ENCODE measurements at places on chromosomes 5 and 9.

- no peak for DNase-seq
Observed at GRCh38 chr9:97772145-97772544, 75.0 kb upstream of the XPA start.

- peak; percentile 5 for DNase-seq
Observed at GRCh38 chr9:14813336-14814248, 91.1 kb upstream of the CER1 start.

DNA sequence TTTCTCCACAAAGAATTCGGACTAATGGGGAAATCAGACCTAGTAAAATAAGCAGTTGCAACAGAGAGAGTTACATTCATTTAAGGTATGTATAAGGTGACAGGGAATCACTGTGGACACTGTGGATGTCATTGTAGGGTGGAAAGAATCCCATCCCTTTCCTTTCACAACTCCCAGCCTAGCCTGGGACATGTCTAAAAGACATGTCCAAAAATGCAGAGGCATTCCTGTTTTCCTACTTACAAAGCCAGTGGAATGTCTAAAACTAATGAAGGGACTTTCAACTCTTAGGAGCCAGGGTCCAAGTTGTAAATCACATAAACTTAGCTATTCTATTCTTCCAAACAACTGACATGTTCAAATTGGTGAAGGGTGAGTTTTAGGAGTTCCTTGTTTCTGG is 511.0 kb downstream of the PRELID2 start:
- no peak for DNase-seq

GRCh38 chr5:115424446-115424845 is 120.1 kb downstream of the FEM1C start:
- no peak for DNase-seq

DNA sequence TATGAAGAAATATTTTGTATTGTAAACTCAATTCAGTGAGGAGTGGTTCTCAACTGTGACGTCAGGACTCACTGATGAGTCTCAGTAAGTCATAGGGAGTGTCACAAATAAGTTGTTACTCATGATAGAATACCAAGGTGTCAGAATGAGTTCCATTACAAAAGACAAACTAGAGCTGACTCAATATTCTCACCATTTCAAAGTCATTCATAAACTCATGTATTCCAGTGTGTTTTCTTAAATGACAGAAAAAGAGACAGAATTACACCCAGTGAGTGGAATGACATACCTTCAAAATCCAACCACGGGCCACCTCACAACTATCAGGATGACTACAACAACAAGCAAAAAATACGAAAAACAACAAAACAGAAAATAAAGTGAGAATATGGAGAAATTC is 321.5 kb downstream of the ENC1 start:
- DNase-seq: no peak

GRCh38 chr9:100269656-100270055 is 83.1 kb downstream of the TEX10 start:
- DNase-seq: no peak

DNA sequence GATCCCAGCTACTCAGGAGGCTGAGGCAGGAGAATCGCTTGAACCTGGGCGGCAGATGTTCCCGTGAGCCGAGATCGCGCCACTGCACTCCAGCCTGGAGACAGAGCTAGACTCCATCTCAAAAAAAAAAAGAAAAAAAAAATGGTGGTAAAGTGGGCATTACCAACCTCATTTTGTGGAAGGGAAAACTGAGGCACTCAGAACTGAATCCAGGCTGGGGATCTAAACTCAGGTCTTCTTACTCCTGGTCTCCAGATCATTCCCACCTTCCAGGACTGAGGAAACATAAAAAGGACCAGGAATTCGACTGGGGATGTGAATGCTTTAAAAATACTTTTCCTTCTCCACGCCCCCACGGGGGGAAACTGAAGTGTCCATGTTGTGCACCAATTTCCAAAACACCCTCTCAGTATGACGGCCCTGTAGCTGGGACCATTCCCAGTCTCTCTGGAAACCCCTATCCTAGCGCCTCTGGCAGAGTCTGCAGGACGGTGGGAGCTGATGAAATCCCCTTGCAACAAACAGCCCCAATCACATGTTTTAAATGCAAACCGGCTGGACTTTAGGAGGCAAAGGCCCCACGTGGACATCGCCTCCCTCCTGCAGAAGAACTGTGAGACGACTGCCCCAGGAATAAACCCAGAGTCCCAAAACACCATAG is 8.9 kb upstream of the AKNA start:
- peak; percentile 43 for DNase-seq

- DNase-seq: no peak
Observed at GRCh38 chr5:151648988-151649387, 37.7 kb downstream of the SPARC start.

- no peak for DNase-seq
Observed at GRCh38 chr9:129542741-129543140, 78.2 kb downstream of the C9orf50 start.

- DNase-seq: no peak
Observed at GRCh38 chr5:124454081-124454480, 292.4 kb downstream of the ZNF608 start.

DNA sequence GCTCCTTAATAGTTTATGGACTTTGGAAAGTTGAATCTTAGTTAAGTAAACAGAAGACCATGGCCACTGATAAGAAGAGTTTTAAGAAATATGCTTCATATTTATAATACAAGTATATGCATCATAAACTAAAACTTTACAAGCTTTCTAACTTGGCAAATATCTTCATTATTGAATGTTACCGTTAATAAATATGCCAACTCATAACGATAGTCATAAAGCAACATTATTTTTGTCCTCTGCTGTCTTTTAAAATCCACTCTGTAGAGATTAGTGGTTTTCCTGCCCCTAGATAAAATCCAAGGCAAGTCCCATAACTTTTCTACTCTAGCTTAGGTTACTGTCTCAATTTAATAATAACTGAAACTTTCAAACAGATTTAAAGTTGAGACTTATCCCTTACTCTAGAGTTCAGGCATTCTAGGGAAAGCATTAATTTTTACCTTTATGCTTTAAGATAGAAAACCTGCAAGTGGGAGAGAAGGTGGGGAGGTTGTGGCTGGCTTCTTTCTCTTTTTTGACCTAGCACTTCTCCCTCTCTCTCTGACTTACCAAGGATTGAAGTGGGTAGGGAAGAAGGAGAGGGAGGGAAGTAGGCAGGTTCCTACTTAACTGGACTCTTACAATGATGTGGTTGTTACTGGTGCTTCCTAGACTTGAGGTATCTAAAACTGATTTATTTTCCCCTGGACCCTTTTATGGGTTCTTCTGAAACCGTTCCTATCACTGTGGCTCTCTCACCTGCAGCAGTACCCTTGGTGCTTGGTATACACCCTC is 29.6 kb downstream of the RNF145 start:
- no peak for DNase-seq

GRCh38 chr5:173973616-173973969 is 15.4 kb upstream of the C5orf47 start:
- DNase-seq: no peak

- DNase-seq: no peak
Observed at GRCh38 chr9:121277518-121278295, 9.7 kb downstream of the GSN start.

- no peak for DNase-seq
Observed at GRCh38 chr5:32255540-32255900, 57.2 kb downstream of the MTMR12 start.

DNA sequence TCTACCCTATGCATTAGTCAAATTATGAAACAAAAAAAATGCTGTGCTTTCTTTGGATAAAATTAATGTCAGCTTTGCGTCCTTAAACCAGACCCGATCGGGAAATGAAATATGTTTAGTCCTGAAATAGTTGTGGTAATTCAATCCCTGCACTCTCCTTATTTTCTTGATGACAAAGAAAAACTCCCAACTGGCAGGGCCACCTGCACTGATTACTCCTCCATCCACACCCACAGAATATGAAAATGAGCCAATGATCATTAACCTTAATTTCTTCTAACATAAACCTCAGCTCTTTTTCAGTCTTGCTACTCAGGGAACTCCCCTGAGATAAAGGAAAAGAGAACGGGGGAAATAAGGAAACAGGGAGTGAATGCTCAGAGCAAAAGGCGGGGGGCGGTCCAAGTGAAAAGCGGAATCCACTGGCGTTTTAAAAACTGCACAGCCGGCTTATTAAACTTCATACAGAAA is 245.3 kb downstream of the BNC2 start:
- DNase-seq: no peak

- DNase-seq: no peak
Observed at GRCh38 chr5:106677057-106677456, 993.7 kb downstream of the EFNA5 start.

- no peak for DNase-seq
Observed at GRCh38 chr9:34971146-34971811, 13.2 kb downstream of the PHF24 start.

DNA sequence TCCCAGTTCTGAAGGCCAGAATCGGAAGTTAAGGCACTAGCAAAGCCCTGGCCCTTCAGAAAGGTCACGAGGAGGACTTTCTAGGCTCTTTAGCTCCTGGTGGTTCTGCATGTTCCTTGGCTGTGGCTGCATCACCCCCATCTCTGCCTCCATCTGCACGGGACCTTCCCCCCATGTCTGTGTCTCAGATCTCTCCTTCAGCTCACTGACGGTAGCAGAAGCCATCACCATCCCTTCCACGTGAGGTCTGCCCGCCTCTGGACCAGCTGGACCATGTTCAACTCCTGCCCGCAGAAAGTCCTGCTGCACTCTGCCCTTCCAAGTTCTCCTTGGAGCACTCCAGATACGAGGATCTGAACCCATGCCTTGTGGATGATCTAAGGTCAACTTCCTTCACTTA is 242.9 kb upstream of the IRX1 start:
- no peak for DNase-seq

DNA sequence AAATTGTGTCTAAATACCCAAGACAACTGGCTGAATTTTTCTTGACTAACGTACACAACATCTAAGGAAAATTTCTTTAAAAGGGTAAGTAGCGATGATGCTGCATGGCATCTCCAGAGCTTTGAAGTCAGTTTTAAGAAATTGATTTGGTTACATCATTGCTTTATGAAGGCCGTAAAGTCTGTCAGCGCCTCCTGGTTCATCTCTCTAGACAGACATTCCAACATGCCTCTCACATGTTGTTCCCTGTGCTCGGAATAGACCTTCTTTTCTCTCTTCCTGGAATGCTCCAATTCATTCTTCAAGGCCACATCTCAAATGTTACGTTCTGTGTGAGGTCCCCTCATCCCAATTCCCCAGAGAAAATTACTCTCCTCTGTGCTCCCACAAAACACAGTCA is 108.7 kb upstream of the SSBP2 start:
- no peak for DNase-seq

DNA sequence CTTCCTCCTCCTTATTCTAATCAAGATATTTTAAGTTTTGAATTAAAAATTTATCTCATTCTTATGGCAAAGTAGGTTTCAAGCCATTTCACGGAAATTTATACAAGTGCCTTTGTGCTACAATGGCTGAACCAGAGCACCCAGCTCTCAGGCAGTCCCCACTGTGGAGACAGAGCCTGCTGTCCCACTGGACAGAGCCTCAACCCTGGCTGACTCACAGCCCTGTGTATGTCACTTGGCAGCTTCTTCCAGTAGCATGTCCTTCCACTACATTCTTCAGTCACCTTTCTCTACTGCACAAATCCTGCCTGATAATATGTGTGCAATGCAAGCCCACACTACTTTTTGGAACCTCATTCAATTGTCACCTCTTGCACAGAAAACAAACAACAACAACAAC is 253.1 kb downstream of the PDE4D start:
- no peak for DNase-seq

GRCh38 chr9:27632254-27632653 is 59.0 kb upstream of the C9orf72 start:
- DNase-seq: no peak

GRCh38 chr9:86178503-86178902 is 79.1 kb upstream of the GOLM1 start:
- DNase-seq: no peak

DNA sequence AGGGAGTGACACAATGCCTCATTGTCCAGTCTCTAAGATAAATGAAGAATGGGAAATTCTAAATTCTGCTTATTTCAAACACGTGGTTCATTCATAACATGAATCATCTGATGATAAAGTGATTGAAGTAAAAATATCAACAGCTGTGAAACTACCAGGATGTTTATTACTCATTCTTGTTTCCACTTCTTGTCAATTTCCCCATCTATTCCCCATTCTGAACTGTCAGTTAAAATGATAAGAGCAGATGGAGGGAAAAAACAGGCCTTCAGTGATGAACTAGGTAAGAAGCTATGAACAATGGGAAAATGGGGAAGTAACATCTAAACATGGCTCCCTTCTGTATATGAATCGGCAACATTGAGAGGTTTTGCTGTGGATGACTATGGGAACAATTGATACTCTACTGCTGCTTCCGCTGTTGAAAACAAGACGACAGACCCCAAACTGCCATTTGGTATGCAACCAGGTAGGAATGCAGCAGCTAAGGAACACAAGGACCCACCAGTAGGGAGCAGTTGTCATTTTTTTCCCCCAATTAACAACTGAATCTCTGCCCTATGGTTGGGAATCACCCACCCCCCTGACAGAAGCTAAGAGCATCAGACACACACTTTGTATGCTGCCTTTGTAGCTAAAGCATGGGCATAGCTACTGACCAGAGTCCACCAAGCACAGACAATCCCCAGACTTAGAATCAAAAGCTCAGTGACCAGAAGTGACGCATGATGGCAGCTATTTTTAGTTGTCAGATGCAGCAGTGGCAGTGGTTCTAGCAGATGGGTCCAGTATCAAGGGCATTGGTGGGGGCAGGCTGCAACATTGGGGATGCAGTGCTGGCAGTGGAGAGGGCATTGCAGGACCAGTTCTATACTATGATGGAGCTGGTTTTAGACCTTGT is 52.9 kb upstream of the ZNF366 start:
- DNase-seq: no peak

- no peak for DNase-seq
Observed at GRCh38 chr5:134177369-134178095, 782 bp upstream of the SKP1 start.

GRCh38 chr5:23103566-23103965 is 250.4 kb upstream of the CDH12 start:
- DNase-seq: no peak

GRCh38 chr5:164350236-164350635 is 844.8 kb downstream of the MAT2B start:
- no peak for DNase-seq

- no peak for DNase-seq
Observed at GRCh38 chr5:111070272-111071134, 1.0 kb upstream of the TSLP start.
